Thoracic aorta (tissue), 2 donors: ENCODE measurements at places on chromosomes 3 and 15. TPM values are rescaled to one million over a fixed set of nuclear protein-coding genes. Genes with fewer than 3 reads are reported as not detected.

The POC1A gene
- not detected for total RNA-seq

GRCh38 chr3:120177151-120177550, 82.9 kb upstream of the GSK3B start:
- DNase-seq: peak; percentile 18
- peak overlapping the region; percentile 41 for H3K27ac ChIP-seq
- no peaks in the 10 kb centered on the region for H3K36me3 ChIP-seq

The GOLGA6L10 gene
- 3.1 TPM for total RNA-seq

The FANCD2OS gene
- not detected for total RNA-seq

GRCh38 chr3:51343918-51344687, 41.0 kb upstream of the MANF start:
- no peak overlapping the region for H3K27ac ChIP-seq
- H3K4me3 ChIP-seq: no peak overlapping the region
- peaks cover 27% of the 10 kb centered on the region for H3K4me1 ChIP-seq
- H3K36me3 ChIP-seq: no peaks in the 10 kb centered on the region
- no peaks in the 10 kb centered on the region for H3K27me3 ChIP-seq

DNA sequence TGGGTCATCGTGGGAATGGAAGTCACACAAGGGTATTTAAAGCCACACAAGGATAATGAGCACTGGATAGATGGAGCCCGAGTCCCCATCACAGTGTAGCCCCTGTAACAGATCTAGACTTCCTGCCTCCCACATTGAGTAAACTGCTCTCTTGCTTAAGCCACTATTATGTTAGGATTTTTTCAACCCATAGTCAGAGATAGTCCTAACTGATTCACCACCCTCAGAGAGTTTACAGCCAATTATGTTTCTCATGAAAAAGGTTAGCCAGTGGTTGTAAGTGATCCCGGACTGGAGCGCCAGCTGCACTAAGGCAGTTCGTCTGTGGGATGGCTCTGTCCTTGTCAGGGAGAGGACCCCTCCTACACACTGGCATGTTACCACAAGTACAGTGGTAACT, 77.0 kb downstream of the KLF13 start:
- no peaks in the 10 kb centered on the region for H3K36me3 ChIP-seq
- DNase-seq: no peak
- H3K4me1 ChIP-seq: peaks cover 7% of the 10 kb centered on the region

- H3K4me3 ChIP-seq: no peak overlapping the region
- no peaks in the 10 kb centered on the region for H3K4me1 ChIP-seq
- H3K27ac ChIP-seq: no peak overlapping the region
- H3K36me3 ChIP-seq: no peaks in the 10 kb centered on the region
- H3K27me3 ChIP-seq: no peaks in the 10 kb centered on the region
Observed at GRCh38 chr15:72532991-72533601, 59.0 kb downstream of the ARIH1 start.

The KBTBD13 gene
- total RNA-seq: 0.63 TPM

DNA sequence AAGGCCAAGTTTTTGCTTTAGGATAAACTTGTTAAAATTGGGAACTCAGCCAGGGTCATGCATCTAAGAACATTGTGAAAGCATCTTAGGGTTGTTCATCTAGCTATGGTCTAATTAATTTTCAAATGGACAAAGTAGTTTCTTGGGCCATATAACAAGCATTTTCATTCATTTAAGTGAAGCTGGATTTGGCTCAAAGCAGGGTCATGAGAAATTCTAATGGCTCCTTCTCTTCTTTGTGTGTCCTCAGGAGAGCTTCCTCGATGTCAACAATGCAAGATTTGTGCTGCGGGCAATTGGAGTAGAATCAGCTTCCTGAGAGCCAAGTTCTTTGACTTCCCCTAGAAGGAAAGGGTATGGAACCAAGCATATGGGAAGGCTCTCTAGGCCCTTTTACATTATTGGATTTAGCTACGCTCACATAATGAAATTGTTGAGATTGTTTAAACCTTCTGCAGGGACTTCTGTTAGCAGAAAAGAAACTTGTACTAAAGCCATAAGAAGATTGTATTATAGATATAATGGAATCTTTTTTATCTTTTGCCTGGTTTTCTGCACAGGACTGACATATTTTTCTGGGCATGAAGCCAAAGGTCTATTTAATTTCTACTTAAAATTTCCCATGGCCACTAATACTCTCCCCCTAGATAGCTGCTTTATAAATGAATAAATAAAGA, 1.8 kb upstream of the SAMMSON start:
- no peak for DNase-seq
- H3K4me3 ChIP-seq: no peak overlapping the region
- H3K27me3 ChIP-seq: no peaks in the 10 kb centered on the region

The TPRG1 gene
- total RNA-seq: 14.5 TPM

GRCh38 chr3:24145981-24146822, 201.1 kb downstream of the NR1D2 start:
- H3K4me1 ChIP-seq: peaks cover 49% of the 10 kb centered on the region
- H3K27ac ChIP-seq: peak overlapping the region; percentile 76
- H3K36me3 ChIP-seq: peaks cover 16% of the 10 kb centered on the region

- H3K4me3 ChIP-seq: no peak overlapping the region
- DNase-seq: no peak
- no peaks in the 10 kb centered on the region for H3K4me1 ChIP-seq
- no peak overlapping the region for H3K27ac ChIP-seq
Observed at GRCh38 chr3:40800343-40800742, 275.6 kb downstream of the ZNF621 start.

- DNase-seq: no peak
- H3K27me3 ChIP-seq: no peaks in the 10 kb centered on the region
- H3K27ac ChIP-seq: no peak overlapping the region
- H3K4me1 ChIP-seq: no peaks in the 10 kb centered on the region
- no peaks in the 10 kb centered on the region for H3K36me3 ChIP-seq
Observed at GRCh38 chr3:52774901-52775864, 2.2 kb upstream of the ITIH1 start.

The WDR93 gene
- total RNA-seq: not detected

The AADACL2 gene
- not detected for total RNA-seq

The TMCO5A gene
- not detected for total RNA-seq

DNA sequence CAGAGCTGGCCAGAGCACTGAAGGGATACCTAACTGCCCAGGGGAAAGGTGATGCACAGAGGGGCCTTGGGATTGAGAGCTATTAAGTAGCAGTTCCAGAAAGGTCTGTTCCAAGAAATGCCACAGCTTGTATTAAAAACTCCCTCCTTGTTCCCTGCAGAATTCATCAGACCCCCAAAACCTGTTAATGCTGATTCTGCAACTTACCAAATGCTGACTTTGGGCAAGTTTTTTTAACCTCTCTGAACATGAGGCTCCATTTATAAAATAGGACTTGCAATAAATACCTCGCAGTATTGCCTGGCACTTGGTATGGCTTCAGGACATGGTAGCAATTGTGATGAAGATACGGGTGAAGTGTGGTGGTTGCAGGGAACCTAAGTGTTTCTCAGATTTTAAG, 30.1 kb upstream of the SYNPR start:
- H3K4me1 ChIP-seq: no peaks in the 10 kb centered on the region
- H3K36me3 ChIP-seq: no peaks in the 10 kb centered on the region
- H3K27ac ChIP-seq: no peak overlapping the region
- no peak overlapping the region for H3K4me3 ChIP-seq

GRCh38 chr15:47293466-47294162, 423.7 kb upstream of the SEMA6D start:
- H3K27me3 ChIP-seq: no peaks in the 10 kb centered on the region
- H3K36me3 ChIP-seq: no peaks in the 10 kb centered on the region
- no peak for DNase-seq
- H3K27ac ChIP-seq: no peak overlapping the region
- no peak overlapping the region for H3K4me3 ChIP-seq
- H3K4me1 ChIP-seq: peaks cover 28% of the 10 kb centered on the region
